Lung (tissue), 17 donors: ENCODE measurements at places on chromosomes 6 and 20.

GRCh38 chr6:24823185-24823584 lies 24.5 kb upstream of the ARMH2 start:
- no peaks in the 10 kb centered on the region for H3K36me3 ChIP-seq
- no peak overlapping the region for H3K27ac ChIP-seq
- H3K27me3 ChIP-seq, result no peaks in the 10 kb centered on the region
- H3K4me1 ChIP-seq, result no peaks in the 10 kb centered on the region
- DNase-seq, result no peak

GRCh38 chr6:116556065-116556464 lies 2.5 kb downstream of the CALHM4 start:
- H3K4me1 ChIP-seq, result no peaks in the 10 kb centered on the region
- H3K36me3 ChIP-seq, result no peaks in the 10 kb centered on the region
- H3K27me3 ChIP-seq, result no peaks in the 10 kb centered on the region
- H3K27ac ChIP-seq, result no peak overlapping the region

- H3K4me3 ChIP-seq, result no peak overlapping the region
- DNase-seq, result no peak
- H3K27ac ChIP-seq, result no peak overlapping the region
Observed at GRCh38 chr20:21373436-21373835, 23.9 kb downstream of the NKX2-4 start.

GRCh38 chr6:35757456-35758123 lies 18.8 kb upstream of the CLPSL2 start:
- H3K27me3 ChIP-seq, result no peaks in the 10 kb centered on the region
- H3K27ac ChIP-seq, result no peak overlapping the region
- DNase-seq, result peak; percentile 14
- H3K4me3 ChIP-seq, result no peak overlapping the region

- H3K4me1 ChIP-seq, result peaks cover 29% of the 10 kb centered on the region
- H3K27ac ChIP-seq, result no peak overlapping the region
- no peak for DNase-seq
- no peaks in the 10 kb centered on the region for H3K27me3 ChIP-seq
- no peak overlapping the region for H3K4me3 ChIP-seq
- H3K36me3 ChIP-seq, result no peaks in the 10 kb centered on the region
Observed at GRCh38 chr6:53584726-53585125, 39.8 kb upstream of the GCLC start.

DNA sequence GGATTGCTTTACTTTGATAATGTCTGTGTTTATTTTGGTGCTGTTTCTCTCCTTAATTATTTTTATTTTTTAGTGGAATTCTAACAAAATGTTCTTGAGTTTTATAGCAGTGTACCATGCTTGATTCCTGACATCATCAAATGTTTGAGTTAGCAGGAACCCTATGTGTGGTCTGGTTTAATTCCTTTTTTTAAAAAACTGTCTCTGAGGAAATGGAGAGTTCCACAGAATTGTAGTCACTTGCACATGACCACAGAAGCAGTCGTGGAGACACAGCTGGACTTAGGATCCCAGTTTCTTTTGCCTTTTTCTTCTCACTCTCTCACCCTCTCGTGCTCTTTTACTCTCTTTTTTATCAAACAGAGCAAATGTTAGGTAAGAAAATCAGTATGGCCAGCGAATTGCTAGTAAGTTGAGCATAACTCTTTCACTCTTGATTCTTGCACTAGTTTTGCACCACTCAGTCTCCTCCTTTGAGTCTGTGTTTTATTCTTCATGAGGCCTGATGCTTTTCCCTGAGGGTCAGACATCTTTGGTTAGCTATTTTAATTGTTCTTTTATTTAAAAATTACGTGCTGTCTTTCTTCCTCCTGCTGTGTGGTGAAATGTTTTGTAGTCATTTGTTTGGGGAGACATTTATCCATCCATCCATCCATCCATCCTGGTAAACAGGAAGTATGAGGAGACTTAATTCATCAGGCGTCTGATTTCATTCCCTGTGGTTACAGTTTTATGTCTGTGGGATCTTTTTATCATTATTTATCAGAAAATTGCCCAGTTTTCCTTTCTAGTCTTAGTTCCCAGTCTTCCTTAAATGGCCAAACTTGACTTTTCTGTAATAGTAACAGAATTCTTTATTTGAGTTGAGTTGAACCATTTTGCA lies 83.0 kb downstream of the SCAF8 start:
- H3K4me3 ChIP-seq, result no peak overlapping the region
- H3K27ac ChIP-seq, result no peak overlapping the region
- peaks cover 39% of the 10 kb centered on the region for H3K36me3 ChIP-seq
- H3K4me1 ChIP-seq, result no peaks in the 10 kb centered on the region
- H3K27me3 ChIP-seq, result no peaks in the 10 kb centered on the region

GRCh38 chr6:137357263-137357947 lies 136.8 kb downstream of the OLIG3 start:
- no peak overlapping the region for H3K4me3 ChIP-seq
- no peaks in the 10 kb centered on the region for H3K36me3 ChIP-seq
- no peak for DNase-seq

GRCh38 chr6:73182021-73182607 lies 43.2 kb downstream of the KHDC1L start:
- H3K27ac ChIP-seq, result no peak overlapping the region
- no peaks in the 10 kb centered on the region for H3K36me3 ChIP-seq
- H3K4me3 ChIP-seq, result no peak overlapping the region
- no peaks in the 10 kb centered on the region for H3K27me3 ChIP-seq
- H3K4me1 ChIP-seq, result no peaks in the 10 kb centered on the region

GRCh38 chr20:37152284-37152683 lies 26.8 kb upstream of the RPN2 start:
- H3K4me3 ChIP-seq, result no peak overlapping the region
- no peak overlapping the region for H3K27ac ChIP-seq

GRCh38 chr6:130216620-130217019 lies 6.1 kb downstream of the SAMD3 start:
- no peaks in the 10 kb centered on the region for H3K27me3 ChIP-seq
- H3K4me1 ChIP-seq, result no peaks in the 10 kb centered on the region
- no peaks in the 10 kb centered on the region for H3K36me3 ChIP-seq
- DNase-seq, result no peak
- H3K4me3 ChIP-seq, result no peak overlapping the region
